ENCODE measurements at places on chromosomes 3 and 15. TPM values are rescaled to one million over a fixed set of nuclear protein-coding genes. Genes with fewer than 3 reads are reported as not detected.

SLC22A14 gene
- 0.14 TPM for total RNA-seq

SLC28A1 gene
- not detected for total RNA-seq

RAB7A gene
- total RNA-seq = 151 TPM

KCNAB1 gene
- total RNA-seq = 0.49 TPM

CPN2 gene
- total RNA-seq = not detected

TMEM266 gene
- 0.07 TPM for total RNA-seq

ACVR2B gene
- 2.5 TPM for total RNA-seq

TNFSF10 gene
- total RNA-seq = 8.5 TPM

MAGI1 gene
- 9.6 TPM for total RNA-seq

GOLGA8S gene
- 0.04 TPM for total RNA-seq

THAP10 gene
- total RNA-seq = 3.1 TPM

DNA sequence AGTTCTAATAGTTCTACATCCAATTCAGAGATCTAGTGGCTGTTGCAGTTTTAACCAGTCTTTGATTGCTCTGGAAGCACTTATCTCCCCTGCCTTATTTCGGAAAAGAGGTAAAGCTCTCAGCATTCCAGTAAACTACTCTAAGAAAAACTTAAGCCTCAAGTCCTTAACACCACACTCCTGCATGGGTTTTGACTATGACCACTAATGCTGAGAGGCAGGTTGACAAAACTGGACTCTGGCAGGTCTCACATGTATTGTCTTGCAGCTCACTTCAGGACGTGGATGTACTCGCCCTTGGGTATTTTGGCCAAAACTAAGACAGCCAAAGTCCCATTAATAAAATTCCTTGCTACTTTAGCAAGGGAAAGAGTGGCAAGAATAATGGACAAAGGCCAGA lies 405.9 kb upstream of the GRM7 start:
- no peak for DNase-seq

DNA sequence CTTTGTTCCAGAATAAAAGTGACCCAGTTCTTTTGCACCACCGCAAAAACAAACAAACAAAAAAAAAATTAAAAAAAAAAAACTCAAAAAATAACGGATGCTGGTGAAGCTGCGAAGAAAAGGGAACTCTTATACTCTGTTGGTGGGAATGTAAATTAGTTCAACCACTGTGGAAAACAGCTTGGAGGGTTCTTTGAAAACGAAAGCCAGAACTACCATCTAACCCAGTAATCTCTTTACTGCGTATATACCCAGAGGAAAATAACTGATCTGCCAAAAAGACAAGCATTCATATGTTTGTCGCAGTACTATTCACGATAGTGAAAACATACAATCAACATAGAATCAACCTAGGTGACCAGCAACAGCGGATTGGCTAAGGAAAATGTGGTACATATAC lies 298.9 kb upstream of the CBLB start:
- no peak for DNase-seq

GRCh38 chr3:181808053-181808452 lies 96.3 kb downstream of the SOX2 start:
- no peak for DNase-seq

DNA sequence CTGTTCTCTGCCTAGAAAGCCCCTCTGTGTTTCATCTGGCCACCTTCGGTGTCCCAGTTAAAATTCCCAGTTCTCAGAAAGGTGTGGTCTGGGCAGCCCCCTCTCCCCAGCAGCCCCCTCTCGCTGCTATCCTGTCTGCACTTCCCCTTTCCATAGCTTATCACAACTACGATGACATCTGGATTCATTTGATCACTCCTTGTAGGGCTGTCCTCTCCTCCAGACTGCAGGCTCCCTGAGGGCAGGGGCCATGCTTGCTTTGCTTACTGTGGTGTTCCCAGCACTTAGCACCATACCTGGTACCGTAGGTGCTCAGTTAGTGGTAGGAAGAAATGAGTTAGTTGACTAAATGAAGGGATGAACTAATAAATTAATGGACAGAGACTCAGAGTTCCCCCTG lies 26.3 kb upstream of the GOLGA6C start:
- no peak for DNase-seq

- no peak for DNase-seq
Observed at GRCh38 chr3:14467814-14468620, 65.6 kb downstream of the SLC6A6 start.

DNA sequence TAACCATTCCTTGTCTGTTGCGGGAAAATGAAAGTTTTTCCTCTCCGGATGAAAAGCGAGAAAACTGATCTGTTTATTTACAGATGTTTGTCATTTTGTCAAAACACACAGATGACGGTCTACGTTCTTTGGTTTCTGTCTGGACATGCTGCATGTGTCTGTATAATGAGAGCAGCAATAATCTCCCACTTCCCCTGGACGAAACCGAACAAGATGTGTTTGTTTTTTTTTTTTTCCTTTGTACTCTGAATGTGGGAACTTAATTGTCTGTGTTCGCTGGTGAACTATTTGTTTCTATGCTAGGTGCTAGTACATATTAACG lies 33.6 kb downstream of the PTPRG start:
- DNase-seq = peak; percentile 56

DNA sequence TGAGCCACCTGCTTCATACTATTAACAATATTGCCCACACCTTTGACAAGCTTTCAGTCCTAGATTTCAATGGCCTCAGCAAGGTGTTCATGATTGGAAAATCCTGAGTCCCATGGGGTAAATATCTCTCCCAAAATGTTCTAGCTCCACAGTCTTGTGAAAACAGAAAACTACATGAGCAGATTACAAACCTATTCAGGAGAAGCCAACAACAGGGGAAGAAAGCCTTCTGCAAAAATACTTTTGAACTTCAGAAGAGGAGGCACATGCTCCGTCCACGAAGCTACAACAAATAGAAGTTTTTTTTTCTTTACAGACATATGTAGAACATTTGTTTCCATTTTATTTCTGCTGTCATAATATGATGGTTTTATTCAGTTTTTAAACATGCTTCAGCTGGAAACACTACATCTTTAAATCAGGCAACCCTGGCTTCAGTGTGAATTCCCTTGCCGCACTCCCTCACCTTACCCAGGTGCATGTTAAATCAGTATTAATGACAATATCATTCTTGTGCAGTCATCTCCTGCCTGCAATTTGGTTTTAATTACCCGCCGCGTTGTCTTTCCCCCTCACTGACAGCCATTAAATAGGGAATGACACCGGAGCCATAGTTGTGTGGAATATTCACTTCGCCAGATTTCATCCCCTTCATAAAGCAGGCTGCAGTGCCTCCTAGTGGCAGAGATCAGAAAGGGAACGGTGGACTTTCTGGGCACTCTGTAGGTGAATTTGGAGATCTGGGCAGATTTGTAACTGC lies 725.5 kb upstream of the ARRDC4 start:
- peak; percentile 26 for DNase-seq

DNA sequence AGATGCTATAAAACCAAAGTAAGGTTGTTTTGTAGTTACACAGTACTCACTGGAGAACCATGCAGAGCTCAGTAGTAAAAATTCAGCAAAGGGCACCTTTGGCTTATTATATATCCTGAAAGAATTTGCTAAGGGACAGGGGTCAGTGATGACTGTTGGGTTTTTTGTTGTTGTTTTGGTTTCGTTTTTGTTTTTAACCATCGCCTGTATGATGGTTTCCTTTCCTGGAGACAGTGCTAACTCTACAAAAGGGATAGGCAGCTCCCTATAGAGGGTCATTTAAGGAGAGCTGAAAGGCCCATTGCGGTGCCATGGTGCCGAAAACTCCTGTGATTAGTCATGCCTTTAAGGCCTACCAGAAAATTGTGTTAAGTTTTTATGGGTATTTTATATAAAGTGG lies 118.2 kb upstream of the GOLIM4 start:
- DNase-seq = no peak

DNA sequence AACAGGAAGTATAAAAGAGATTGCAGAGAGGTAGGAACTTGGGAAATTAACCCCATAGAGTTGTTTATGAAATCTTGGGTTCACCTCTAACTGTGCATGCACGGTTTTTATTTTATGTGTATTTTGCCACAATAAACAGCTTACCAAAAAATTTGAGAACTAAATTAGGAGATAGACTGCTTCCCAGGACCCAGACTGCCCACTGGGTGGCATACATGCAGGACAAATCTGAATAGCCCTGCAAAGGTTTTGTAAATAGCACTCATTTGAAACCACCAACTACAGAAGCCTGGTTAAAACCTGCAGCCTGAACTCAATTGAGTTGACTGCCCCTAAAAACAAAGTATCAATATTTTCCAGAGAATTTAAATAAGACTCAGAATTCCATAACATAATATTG lies 96.4 kb upstream of the SLCO2A1 start:
- DNase-seq = no peak

DNA sequence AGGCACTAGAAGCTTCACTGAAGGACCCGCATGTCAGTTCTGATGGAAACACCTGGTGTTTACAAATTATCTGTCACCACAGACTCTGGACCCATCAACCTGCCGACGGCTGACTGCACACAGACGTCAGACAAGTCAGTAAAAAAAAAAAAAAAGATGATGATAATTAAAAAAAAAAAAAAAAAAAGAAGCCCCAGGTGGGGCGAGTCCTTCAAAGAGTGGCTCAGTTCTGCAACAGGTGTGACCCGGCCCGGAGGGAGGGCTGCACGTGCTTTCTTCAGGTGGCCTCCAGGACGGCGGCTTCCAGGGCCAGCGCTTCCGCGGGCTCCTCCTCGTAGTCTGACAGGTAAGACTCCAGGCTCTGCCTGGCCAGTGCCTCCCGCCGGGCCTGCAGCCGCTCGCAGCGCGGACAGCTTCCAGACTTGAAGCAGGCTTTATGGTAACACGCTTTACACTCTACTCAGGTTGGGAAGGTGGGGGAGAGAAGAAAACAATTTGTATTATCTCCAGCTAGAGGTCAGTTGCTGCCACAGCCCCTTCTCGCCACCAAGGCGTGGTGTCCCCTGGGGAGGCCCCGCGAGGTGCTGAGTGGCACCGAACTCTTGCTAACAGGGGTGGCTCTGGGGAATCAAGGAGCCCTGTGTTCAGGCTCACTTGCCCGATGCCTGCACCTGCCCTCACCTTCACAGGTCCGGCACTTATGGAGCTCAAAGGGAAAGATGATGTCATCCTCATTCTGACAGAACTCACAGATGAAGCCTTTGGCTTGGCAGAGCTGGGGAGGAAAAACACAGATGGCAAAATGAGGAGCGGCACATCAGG lies 61.8 kb downstream of the RUBCN start:
- DNase-seq = no peak

- DNase-seq = no peak
Observed at GRCh38 chr3:194245975-194246561, 105.1 kb downstream of the CPN2 start.

DNA sequence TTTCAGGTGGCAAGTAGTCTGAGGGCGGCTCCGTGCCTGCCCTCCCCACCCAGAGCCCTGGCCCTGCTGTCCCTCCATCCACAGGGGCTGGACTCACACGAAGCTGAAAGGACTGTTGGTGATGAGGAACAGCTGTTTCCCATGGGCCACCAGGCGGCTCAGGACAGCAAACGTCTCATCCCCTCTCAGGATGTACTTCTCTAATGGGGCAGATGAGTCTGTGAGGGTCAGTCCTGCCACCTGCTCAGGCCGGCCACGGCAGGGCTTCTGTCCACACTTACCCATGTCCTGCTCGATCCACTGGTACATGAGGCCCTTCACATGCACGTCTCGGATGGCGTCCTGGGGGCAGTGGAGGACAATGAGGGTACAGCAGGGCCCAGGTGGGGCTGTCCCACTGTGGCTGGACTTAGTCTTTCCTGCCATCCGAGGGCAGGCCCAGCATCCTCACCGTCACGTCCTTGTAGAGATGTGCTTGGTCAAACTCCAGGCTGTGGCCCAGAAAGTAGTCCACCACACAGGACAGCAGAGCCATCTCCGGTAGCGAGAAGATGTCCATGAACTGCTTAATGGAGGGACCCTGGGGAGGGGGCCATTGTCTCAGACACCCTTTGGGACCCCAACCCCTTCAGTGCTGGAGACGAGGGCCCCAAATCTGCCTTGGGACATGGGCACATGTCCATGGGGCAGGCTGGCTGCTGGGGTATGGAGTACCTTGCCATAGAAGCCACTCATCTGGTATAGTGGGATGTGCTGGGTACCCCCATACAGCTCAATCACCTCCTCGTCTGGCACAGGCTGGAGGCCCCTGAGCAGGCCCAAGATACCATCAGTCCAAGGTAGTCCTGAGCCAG lies 5.7 kb downstream of the NT5DC2 start:
- no peak for DNase-seq

GRCh38 chr15:31200735-31201151 lies 99.2 kb upstream of the TRPM1 start:
- DNase-seq = no peak

- no peak for DNase-seq
Observed at GRCh38 chr3:65425880-65426279, 612.8 kb downstream of the MAGI1 start.

DNA sequence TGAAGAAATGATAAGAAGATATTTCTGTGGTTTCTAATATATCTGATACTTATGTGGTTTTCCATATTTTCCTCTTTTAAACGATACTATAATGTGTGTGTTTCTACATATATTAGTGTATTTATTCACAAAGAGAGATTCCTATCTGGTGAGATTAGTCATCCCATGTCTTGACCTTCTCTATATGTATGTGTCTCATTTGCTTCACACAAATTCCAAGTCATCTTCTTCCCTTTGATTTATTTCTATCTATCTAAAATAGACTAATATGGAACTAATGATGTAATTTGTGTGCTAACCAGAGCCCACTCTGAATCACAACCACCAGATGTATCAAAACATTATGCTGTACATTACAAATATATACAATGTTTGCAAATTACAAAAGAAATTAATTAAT lies 154.7 kb upstream of the KCNMB2 start:
- DNase-seq = no peak

DNA sequence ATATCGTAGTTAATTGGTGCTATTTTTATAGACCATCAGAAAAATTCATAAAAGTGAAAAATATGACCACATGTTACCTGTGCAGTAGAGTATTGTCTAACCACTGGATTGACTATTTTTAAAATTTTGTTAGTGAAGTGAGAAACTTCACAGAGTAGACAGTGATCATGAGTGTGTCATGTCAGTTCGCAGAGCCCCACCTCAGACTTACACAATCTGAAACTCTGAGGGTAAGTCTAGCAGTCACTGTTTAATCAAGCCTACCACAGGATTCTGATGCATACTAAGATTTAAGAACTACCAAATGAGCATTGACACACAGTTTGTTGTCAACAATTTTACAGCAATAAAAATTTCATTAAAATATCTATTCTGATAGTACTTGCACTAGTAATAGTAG lies 552.9 kb upstream of the SUCLG2 start:
- no peak for DNase-seq

DNA sequence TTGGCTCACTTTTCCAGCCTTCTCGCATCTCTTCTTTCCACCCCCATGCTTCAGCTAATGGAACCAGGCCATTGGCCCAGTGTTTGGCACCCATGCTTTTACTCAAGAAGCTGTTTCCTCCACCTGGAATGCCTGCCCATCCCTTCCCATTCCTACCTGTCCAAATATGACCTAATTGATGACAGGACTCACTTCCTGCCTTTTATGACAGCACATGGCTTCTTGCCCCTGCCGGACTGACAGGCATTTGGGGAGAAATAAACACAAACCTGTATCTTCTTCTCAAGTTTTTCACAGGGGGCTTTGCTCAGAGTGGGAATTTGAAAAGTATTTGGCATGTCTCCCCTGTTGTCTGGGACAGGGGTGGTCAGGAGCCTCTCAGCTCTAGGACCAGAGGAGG lies 120.1 kb downstream of the ABHD5 start:
- DNase-seq = peak; percentile 10
